ENCODE measurements at places on chromosomes 2 and 18. TPM values are rescaled to one million over a fixed set of nuclear protein-coding genes. Genes with fewer than 3 reads are reported as not detected.

Gene FOXI3
- total RNA-seq, result not detected

Gene BARD1
- total RNA-seq, result 22.3 TPM

Gene SEPTIN2
- total RNA-seq, result 263 TPM

GRCh38 chr2:215705771-215706361 lies 270.0 kb upstream of the FN1 start:
- H3K36me3 ChIP-seq, result no peaks in the 10 kb centered on the region
- H3K4me3 ChIP-seq, result no peak overlapping the region
- no peaks in the 10 kb centered on the region for H3K4me1 ChIP-seq
- no peak for DNase-seq
- no peaks in the 10 kb centered on the region for H3K27me3 ChIP-seq
- H3K27ac ChIP-seq, result no peak overlapping the region

DNA sequence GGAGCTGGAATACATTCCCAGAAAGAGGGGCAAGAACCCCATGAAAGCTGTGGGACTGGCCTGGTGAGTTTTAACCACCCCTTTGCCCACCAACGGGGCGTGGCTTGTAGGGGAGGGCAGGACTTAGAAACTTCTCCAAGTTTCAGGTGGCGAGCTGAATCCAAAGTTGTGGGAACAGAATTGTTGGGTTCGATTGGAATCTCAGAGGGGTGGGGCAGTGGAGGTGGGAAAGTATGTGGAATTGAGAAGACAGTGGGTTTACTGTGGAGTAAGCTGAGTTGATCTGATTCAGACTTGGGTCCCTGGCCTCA lies 1.1 kb downstream of the PNKD start:
- H3K27me3 ChIP-seq, result no peaks in the 10 kb centered on the region
- H3K36me3 ChIP-seq, result peaks cover 13% of the 10 kb centered on the region
- H3K4me1 ChIP-seq, result peaks cover 39% of the 10 kb centered on the region
- no peak for DNase-seq

- peaks cover 2% of the 10 kb centered on the region for H3K36me3 ChIP-seq
- no peak overlapping the region for H3K4me3 ChIP-seq
- no peak overlapping the region for H3K27ac ChIP-seq
- DNase-seq, result no peak
Observed at GRCh38 chr2:109125593-109126500, 3.2 kb upstream of the SH3RF3 start.

DNA sequence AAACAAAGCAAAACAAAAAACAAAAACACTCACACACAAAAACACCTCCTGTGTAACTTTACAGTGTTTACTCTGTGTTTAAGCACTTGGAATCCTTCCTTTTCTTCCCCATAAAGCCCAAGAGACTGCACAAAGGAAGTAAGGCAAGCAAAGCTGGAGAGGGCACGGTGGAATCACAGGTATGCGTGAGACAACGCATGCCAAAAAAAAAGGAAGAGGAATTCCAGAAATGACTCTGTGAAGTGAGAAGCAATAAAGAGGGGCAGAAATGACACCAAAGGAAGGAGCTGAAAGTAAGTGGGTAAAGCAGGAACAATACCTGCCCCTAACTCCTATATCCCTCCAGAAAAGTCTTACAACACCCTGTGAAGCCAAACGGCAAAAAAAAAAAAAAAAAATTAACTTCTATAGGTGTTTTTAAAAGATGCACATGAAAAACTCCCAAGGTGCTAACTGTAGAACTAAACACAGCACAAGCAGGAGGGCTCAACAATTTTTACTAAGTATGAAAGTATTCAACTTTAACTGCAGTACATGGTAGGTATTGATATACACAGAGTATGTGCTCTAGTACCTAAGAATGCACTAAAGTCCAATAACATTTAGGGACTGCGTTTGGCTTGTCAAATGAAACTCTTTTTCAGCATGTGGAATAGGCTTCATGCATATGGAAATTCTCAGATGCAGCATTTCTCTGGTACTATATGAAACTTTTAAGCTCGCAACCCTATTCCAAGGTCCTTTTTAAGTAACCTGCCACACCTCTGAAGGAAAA lies 9.1 kb downstream of the RND3 start:
- H3K36me3 ChIP-seq, result no peaks in the 10 kb centered on the region
- H3K27me3 ChIP-seq, result peaks cover 11% of the 10 kb centered on the region
- H3K27ac ChIP-seq, result no peak overlapping the region
- no peak for DNase-seq

DNA sequence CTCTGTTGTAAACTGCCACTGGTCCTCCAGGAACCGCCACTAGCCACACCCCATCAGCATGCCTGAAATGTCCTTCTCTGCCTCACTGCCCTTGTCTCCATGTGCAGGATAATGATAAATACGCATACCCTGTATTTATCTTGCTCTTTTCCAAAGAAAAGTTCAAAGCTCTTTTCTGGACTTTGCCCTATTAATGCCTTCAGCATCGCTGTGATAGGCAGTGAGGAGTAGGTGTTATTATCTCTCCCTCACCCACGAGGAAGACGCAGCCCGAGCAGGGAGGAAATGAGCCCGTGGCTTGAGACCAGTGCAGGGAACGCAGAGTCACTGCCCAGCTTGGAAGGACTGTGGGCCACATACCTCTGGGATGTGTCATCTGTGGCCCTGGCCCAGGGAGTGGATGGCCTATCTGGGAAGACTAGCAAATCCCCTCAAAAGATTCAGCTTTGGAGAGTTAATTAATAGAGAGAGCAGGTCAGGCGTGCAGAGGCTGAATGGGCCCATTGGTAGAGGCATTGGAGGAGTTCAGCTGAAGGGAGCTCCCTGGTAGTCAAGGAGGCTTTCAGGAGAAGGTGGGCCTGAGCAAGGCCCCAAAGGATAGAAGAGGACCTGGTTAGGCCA lies 39.5 kb upstream of the MCFD2 start:
- H3K27me3 ChIP-seq, result no peaks in the 10 kb centered on the region
- no peak for DNase-seq
- no peak overlapping the region for H3K27ac ChIP-seq
- H3K4me3 ChIP-seq, result no peak overlapping the region
- H3K4me1 ChIP-seq, result peaks cover 7% of the 10 kb centered on the region
- H3K36me3 ChIP-seq, result peaks cover 39% of the 10 kb centered on the region

DNA sequence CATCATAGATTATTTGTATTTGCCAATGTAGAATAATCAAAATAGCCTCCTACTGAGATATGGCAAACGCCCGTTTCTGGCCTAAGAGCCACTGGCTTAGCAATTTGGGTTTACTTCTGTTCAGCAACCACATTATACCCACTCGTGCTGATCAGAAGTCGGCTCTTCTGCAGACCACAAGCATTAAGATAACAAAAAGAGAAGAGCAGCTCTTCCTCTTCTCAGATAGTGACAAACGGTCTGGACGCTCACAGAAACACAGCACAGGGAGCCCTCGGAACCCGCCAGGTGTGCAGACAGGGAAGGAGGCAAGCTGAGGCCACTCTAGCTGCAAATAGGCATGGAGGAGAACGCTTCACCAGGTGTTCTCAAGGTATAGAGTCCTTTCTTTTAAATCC lies 164.0 kb downstream of the HDAC4 start:
- no peak overlapping the region for H3K27ac ChIP-seq
- H3K27me3 ChIP-seq, result no peaks in the 10 kb centered on the region
- no peaks in the 10 kb centered on the region for H3K36me3 ChIP-seq
- DNase-seq, result no peak
- no peak overlapping the region for H3K4me3 ChIP-seq

DNA sequence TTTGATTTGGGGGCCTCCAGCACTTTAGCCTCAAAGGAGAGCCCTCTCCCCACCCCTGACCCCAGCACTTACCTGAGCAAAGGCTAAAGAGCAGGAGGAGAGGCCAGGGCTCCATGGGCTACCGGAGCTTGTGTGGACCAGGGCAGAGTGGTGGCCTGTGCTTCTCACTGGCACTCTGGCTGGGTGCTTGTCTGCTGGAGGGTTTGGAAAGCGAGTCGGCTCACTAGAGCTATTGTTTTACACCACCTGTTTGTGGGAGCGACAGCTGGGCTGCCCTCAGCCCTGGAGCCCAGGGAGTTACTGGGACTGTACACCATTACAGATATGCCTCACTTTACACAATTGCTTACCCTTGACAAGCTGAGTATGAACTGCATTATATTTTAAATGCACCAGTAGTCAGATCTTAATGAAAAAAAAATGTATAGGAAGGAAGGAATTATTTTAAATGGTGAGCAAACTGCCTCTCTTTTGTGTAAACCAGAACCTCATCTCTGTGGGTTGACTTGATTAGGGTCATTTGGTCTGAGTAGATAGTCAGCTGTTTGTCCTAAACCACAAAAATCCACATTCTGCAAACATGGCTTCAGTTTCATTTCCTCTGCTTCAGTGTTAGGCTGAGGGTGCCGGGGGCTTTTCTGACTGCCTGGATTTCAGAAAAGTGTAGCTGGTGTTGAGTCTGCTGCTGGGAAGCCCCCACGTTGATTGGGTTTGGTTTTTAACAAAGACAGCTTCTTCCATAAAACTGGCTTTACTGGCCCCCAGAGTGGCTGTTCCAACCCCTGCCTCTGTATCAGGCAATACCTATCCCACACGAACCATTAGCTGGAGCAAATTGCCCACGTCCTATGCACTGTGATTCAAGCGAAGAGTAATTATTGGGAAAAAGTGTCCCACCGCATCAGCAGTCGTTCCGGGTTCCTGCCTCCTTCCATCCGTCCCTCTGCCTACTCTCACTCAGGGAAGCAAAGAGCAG lies at the start of gene CHRNA1:
TSS of gene CHRNA1 (minus strand) at position 193 of the 976 bp plus-strand sequence. CDS start at position 115, 78 bp downstream.
- H3K27me3 ChIP-seq, result peaks cover 3% of the 10 kb centered on the region
- peaks cover 17% of the 10 kb centered on the region for H3K4me1 ChIP-seq
- no peak within 1 kb of the TSS for H3K4me3 ChIP-seq
- H3K27ac ChIP-seq, result no peak within 1 kb of the TSS
- no peak for DNase-seq

Measured in activated naive CD8-positive, alpha-beta T cell treated with anti-CD3 and anti-CD28 coated beads for 36 hours (primary cell).